ENCODE measurements at places on chromosomes 5 and 9.

- no peak for DNase-seq
Observed at GRCh38 chr5:177972613-177973012, 23.4 kb downstream of the PROP1 start.

- DNase-seq, result no peak
Observed at GRCh38 chr5:132947671-132948070, 15.8 kb downstream of the AFF4 start.

DNA sequence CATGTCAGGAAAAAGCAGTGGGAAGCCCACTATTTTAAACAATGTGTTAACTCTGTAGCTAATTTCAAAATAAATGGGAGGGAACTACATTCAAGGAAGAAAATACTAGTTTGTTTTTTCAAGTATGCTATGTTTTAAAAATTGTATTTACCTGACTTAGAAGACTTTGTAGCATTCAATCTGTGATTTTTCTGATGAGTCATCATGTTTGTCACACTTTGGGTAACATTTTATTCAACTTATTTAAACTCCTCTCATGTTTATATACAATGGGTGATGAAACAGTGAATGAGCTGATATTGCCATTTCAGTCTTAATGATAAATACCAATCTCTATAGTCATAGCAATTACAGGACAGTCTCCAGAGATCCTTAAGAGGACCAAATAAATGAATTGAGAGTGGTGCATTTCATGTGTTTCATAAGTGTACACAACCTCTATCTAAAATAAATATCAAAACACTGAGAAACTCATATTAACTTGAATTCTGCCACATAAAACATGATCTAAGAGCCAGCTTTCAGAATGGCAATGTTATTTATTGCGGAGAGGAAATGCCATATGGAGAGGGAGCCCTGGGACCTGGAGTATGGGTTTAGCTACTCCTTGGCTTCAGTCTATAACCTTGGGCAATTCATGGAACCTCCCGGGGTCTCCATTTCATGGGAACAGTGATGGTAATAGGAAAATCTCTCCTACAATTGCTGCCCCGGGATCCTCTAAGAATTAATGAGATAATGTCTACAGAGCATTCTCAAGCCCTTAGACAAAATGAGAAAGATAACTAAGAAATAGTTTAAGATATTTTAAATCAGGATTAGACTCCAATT is 913.9 kb downstream of the TLE4 start:
- no peak for DNase-seq

GRCh38 chr5:68839019-68839552 is 254.7 kb upstream of the SLC30A5 start:
- no peak for DNase-seq

DNA sequence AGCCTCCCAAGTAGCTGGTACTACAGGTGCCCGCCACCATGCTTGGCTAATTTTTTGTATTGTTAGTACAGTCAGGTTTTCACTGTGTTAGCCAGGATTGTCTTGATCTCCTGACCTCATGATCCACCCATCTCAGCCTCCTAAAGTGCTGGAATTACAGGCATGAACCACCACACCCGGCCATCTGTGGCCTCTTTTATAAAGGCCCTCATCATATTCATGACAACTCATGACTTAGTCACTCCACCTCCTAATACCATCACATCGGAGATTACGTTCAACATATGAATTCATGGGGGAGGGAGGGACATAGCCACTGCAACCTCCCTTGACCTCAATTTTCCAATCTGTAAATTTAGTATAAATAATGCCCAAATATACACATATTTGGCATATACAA is 27.2 kb upstream of the PLCXD3 start:
- no peak for DNase-seq

- no peak for DNase-seq
Observed at GRCh38 chr5:179766726-179767455, 26.9 kb upstream of the LTC4S start.
